ENCODE measurements at places on chromosomes 5 and 9.

- DNase-seq: no peak
- H3K27ac ChIP-seq: no peak overlapping the region
- H3K27me3 ChIP-seq: no peaks in the 10 kb centered on the region
Observed at GRCh38 chr9:81022177-81022576, 667.2 kb downstream of the TLE1 start.

GRCh38 chr9:21491756-21492155 is 9.6 kb upstream of the IFNE start:
- H3K27ac ChIP-seq: no peak overlapping the region
- H3K27me3 ChIP-seq: no peaks in the 10 kb centered on the region
- no peak overlapping the region for H3K4me3 ChIP-seq
- no peak for DNase-seq

DNA sequence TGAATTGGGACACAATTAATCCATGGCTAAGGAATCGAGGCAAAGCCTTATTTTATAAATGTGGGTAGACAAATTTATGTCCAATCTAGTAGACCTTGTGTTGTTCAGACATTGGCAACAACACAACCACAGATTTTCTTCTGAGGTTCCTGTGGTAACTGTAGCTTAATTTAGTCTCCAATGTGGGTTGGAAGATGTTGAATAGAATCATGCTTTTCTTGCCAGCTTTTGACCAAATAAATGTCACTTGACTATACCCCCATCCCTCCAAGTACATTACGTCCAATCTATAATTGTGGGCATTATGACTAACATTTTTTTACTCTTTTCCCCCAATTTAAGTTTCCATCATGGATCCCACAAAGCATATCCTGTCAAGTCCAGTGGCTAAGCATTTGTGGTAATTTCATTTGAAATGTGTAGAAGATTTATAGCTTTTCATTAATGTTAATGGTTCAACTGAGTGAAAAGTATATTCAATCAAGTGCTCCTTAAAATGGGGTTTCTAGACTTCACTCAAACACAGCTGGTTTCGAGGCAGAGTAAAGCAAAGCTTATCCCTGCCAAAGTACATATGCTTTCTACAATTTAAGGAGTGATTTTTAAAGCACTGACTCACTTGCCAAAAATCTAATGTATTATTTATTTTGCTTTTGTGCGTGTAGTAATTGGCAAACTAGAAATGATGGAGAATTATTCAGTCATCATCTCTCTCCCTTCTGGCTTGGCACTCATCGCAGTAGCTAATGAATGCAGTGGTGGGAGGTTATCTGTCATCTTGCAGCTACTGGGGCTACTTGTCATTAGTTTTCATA is 141.8 kb downstream of the FAM174A start:
- H3K4me3 ChIP-seq: no peak overlapping the region
- no peak for DNase-seq
- H3K4me1 ChIP-seq: no peaks in the 10 kb centered on the region

GRCh38 chr5:37435261-37435660 is 56.1 kb downstream of the WDR70 start:
- no peaks in the 10 kb centered on the region for H3K36me3 ChIP-seq
- no peak for DNase-seq
- no peak overlapping the region for H3K4me3 ChIP-seq
- no peaks in the 10 kb centered on the region for H3K27me3 ChIP-seq

DNA sequence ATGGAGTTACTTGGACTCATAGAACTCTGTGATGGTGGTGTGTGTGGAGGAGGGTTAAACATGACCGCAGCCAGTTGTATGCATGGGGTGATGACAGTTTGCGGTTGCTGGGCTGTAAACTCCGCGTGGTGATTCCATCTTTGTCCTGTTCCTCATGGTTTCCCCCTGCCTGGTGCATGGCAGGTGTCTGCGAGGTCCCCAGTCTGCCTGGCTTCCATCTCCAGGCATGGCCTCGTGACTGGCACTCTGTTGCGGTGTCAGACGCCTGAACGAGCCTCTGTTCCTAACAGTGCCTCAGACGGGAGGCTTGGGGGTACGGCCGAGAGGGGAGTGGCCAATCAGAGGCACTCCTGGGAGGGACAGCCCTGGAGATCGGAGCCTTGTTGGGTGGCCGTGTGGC is 33.9 kb upstream of the SH3PXD2B start:
- no peaks in the 10 kb centered on the region for H3K36me3 ChIP-seq
- DNase-seq: no peak
- H3K27me3 ChIP-seq: no peaks in the 10 kb centered on the region
- no peak overlapping the region for H3K4me3 ChIP-seq

- no peak for DNase-seq
- no peaks in the 10 kb centered on the region for H3K36me3 ChIP-seq
- H3K27me3 ChIP-seq: no peaks in the 10 kb centered on the region
- peaks cover 28% of the 10 kb centered on the region for H3K4me1 ChIP-seq
Observed at GRCh38 chr9:121372239-121373010, 2.4 kb upstream of the STOM start.

DNA sequence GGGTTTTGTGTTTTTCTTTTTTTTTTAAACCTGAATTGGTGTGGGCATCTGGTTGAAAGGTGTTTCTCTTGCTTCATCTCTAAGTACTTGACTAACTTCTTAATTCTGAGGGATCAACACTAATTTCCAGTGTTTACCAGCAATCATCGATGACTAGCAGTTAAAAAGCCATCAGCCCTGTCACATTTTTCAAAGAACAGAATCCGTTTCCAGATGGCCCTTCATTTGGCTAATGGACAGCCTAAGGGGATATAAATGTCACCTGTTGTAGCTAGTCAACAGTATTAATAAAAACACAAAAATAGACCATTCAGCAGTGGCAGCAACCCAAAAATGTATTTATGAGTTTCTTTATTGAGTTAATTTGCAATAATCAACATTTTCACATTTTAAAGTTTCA is 1076.5 kb downstream of the MAT2B start:
- no peak overlapping the region for H3K27ac ChIP-seq
- no peaks in the 10 kb centered on the region for H3K4me1 ChIP-seq
- no peak overlapping the region for H3K4me3 ChIP-seq
- no peak for DNase-seq

- no peak overlapping the region for H3K27ac ChIP-seq
- no peaks in the 10 kb centered on the region for H3K27me3 ChIP-seq
- H3K4me1 ChIP-seq: peaks cover 15% of the 10 kb centered on the region
- no peak overlapping the region for H3K4me3 ChIP-seq
- no peak for DNase-seq
Observed at GRCh38 chr9:126348911-126349550, 22.4 kb downstream of the MVB12B start.

- H3K36me3 ChIP-seq: no peaks in the 10 kb centered on the region
- peak; percentile 25 for DNase-seq
- H3K27ac ChIP-seq: peak overlapping the region; percentile 91
- H3K4me1 ChIP-seq: peaks cover 20% of the 10 kb centered on the region
- no peaks in the 10 kb centered on the region for H3K27me3 ChIP-seq
Observed at GRCh38 chr5:78647838-78648358, 674 bp downstream of the LHFPL2 start.

DNA sequence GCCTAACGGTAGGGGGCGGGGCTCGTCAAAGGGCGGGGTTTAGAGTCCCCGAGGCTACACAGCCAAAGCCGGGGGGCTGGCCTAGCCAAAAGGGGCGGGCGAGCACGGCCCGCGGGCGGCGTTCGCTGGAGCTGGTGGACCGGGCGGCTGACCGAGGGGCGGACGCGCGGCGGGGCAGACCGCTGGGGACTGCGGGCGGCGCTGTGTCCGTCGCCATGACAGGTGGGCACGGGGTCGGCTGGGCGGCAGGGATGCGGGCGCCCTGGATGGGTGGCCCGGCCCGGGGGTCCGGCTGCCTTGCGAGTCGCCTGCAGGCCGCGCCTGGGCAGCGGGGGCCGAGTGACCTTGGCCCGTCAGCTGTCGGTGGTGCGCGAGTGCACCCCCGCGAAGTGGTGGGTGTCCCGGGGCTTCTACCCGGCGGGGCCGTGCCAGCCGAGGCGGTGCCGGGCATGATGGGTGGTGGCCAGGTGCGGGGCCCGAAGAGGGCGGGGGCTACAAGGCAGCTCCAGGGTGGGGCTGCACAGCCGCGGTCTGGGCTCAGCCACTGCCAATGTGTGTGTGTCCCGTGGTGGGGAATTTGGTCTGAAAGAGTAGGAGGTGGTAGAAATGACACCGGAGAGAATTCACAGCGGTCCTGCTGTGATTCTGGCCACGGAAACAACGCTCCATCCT is at the start of gene CARD19:
TSS of gene CARD19 (plus strand) at position 87 of the 672 bp plus-strand sequence. CDS start at position 216, 129 bp downstream.
- H3K27ac ChIP-seq: peak within 1 kb of the TSS; percentile 98
- H3K4me3 ChIP-seq: peak within 1 kb of the TSS; percentile 100
- no peaks in the 10 kb centered on the region for H3K27me3 ChIP-seq

DNA sequence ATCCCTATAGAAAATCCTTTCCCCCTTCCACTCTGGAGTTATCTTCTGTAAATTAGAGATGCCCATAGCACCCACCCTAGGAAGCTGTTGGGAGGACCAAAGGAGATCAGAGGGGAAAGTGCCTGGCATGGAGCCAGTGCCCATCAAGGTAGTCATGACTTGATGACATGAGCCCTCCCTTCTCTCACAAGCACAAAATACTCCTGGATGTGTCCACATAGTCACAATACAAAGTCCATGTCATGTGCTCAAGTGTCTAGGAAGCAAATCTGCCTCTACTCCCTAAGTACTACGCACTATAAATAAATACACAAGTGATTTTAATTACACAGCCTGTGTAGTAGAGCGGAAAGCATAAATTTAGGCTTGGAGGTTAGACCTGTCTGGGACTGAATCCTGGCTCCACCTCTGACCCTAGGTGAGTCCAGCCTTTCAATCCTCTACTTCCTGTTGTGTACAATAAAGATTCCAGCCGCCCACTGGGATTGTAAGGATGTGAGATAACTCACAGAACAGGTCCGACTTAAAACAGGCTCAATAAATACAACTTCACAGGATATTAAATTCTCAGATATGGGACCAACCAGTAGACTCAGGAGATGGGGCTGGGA is 30.6 kb downstream of the TTC39B start:
- H3K27ac ChIP-seq: no peak overlapping the region
- no peaks in the 10 kb centered on the region for H3K4me1 ChIP-seq
- H3K27me3 ChIP-seq: no peaks in the 10 kb centered on the region
- H3K4me3 ChIP-seq: no peak overlapping the region
- no peaks in the 10 kb centered on the region for H3K36me3 ChIP-seq
- DNase-seq: no peak

GRCh38 chr5:132556763-132557477 is at the start of gene RAD50:
RAD50 (plus strand) TSS chr5:132556977; CDS start chr5:132557325, 348 bp downstream.
- peak within 1 kb of the TSS; percentile 79 for H3K4me3 ChIP-seq
- no peaks in the 10 kb centered on the region for H3K4me1 ChIP-seq
- peak; percentile 85 for DNase-seq

DNA sequence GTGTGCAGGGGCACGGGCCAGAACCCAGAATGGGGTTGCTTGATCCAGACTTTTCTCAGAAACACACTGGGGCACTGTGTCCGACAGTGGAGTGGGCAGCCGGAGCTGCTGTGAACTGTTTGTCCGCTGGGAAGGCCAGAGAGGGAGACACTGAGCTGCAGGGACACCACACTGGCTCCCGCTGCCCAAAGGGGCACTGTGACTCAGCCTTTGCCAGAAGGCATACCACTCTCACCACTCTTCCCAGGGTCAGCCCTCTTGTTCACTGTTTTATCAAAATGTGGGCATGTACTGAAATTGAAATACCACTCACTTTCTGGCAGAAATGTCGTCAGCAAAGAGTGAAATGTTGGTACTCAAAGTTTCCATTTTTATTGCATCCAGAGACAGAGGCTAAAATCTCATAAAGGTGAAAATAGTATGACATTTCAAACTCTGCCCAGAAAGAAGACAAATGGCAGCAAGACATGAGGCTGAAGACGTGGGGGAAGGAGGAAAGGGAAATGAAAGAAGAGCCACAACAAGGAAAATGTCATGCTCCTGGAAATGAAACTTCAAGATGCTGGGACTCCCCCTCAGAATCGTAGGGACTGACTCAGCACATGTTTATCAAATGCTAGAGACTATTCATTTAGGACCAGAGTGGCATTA is 4.5 kb upstream of the IL7R start:
- H3K27me3 ChIP-seq: no peaks in the 10 kb centered on the region
- H3K4me3 ChIP-seq: no peak overlapping the region
- H3K36me3 ChIP-seq: no peaks in the 10 kb centered on the region
- peaks cover 9% of the 10 kb centered on the region for H3K4me1 ChIP-seq
- H3K27ac ChIP-seq: peak overlapping the region; percentile 58

- DNase-seq: peak; percentile 43
- H3K27ac ChIP-seq: peak overlapping the region; percentile 34
- no peaks in the 10 kb centered on the region for H3K36me3 ChIP-seq
- H3K27me3 ChIP-seq: no peaks in the 10 kb centered on the region
Observed at GRCh38 chr5:132437604-132438266, 52.8 kb downstream of the IRF1 start.

DNA sequence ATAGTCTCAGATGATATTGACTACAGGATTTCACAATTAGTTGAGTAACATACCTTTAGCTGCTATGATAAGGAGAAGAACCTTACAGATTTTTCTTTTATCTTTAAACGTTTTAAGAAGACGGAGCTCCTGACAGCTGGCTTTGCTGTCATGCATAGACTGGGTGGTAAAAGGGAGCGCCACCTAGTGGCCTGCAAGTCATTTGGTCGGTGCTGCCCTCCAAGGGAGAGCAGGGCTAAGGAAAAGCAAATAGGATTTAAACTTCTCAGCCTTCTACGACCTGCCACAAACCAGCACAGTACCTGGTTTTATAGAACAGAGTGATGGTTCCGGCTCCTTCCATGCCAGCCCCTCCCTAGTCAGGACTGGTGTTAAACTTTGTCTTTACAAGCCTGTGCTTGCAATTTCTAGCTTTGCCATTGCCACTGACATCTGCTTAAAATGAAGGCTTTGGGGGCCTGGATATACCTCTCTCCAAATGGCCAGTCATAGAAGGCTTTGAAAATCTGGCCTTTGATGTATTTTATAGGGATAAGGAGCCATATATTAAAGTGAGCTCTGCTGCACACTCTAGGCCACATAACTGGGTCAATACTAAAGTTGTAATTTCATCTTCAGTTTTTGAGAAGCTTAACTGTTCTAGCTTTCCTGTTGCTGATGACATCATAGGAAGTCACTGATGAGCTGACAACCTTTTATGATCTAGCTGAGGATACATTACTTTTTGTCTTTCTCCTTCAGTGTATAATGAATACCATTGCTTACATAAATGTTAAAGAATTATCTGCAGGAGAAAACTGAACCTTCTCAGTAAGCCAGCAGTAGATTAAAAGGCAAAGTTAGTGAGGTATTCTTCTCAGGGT is 31.1 kb upstream of the ADAMTSL1 start:
- peak; percentile 65 for DNase-seq
- peaks cover under 1% of the 10 kb centered on the region for H3K4me1 ChIP-seq
- H3K4me3 ChIP-seq: no peak overlapping the region
- H3K36me3 ChIP-seq: no peaks in the 10 kb centered on the region
- H3K27me3 ChIP-seq: no peaks in the 10 kb centered on the region
- H3K27ac ChIP-seq: no peak overlapping the region

- H3K4me1 ChIP-seq: peaks cover 9% of the 10 kb centered on the region
- H3K27ac ChIP-seq: peak overlapping the region; percentile 67
- no peak overlapping the region for H3K4me3 ChIP-seq
- DNase-seq: no peak
Observed at GRCh38 chr9:98866435-98867102, 59.1 kb downstream of the GALNT12 start.

GRCh38 chr9:87610200-87611155 is 112.8 kb downstream of the DAPK1 start:
- H3K27ac ChIP-seq: no peak overlapping the region
- no peaks in the 10 kb centered on the region for H3K27me3 ChIP-seq
- DNase-seq: no peak
- peaks cover 4% of the 10 kb centered on the region for H3K4me1 ChIP-seq
- peaks cover 2% of the 10 kb centered on the region for H3K36me3 ChIP-seq

GRCh38 chr9:18422296-18423036 is 51.5 kb upstream of the ADAMTSL1 start:
- H3K27me3 ChIP-seq: no peaks in the 10 kb centered on the region
- no peak for DNase-seq
- H3K4me3 ChIP-seq: no peak overlapping the region
- H3K4me1 ChIP-seq: no peaks in the 10 kb centered on the region

GRCh38 chr5:64654561-64654938 is 35.8 kb upstream of the SHISAL2B start:
- no peak overlapping the region for H3K4me3 ChIP-seq
- no peaks in the 10 kb centered on the region for H3K36me3 ChIP-seq
- no peak overlapping the region for H3K27ac ChIP-seq
- no peaks in the 10 kb centered on the region for H3K4me1 ChIP-seq
- DNase-seq: no peak
